Activated T-helper 2 cell treated with anti-CD3 and anti-CD28 coated beads, Interferon-gamma antibody, Interleukin-2, Interleukin-4, amounts not matched to agents 10 μg/mL and 5 μg/mL and 100 μg/mL, durations not matched to agents 14 hours and 24 hours and 36 hours (primary cell): ENCODE measurements at places on chromosomes 1 and 21. TPM values are rescaled to one million over a fixed set of nuclear protein-coding genes. Genes with fewer than 3 reads are reported as not detected.
A peak's percentile ranks its signal among the peaks of the same experiment; 100 is the strongest.

DNA sequence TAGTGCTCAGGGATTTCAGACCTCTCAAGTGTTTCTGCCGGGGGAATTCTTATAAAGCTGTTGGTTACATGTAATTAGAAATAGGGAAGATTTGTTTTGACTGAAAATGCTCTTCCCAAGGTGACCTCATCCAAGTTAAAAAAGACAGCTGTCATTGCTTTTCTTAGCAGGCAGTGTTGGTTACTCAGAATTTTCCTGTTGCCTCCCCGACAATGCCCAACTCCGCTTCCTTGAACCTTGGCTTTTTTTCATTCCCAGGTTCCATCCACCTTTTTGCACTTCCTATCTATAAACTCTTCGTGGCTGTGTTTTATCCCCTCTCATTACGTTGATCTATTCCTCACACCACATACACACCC, 825 bp upstream of the DPH5 start:
- peaks cover 55% of the 10 kb centered on the region for H3K4me1 ChIP-seq
- H3K4me3 ChIP-seq: peak overlapping the region; percentile 99
- H3K27ac ChIP-seq: peak overlapping the region; percentile 94
- H3K27me3 ChIP-seq: no peaks in the 10 kb centered on the region
- no peak for DNase-seq
- H3K36me3 ChIP-seq: peaks cover 64% of the 10 kb centered on the region

DNA sequence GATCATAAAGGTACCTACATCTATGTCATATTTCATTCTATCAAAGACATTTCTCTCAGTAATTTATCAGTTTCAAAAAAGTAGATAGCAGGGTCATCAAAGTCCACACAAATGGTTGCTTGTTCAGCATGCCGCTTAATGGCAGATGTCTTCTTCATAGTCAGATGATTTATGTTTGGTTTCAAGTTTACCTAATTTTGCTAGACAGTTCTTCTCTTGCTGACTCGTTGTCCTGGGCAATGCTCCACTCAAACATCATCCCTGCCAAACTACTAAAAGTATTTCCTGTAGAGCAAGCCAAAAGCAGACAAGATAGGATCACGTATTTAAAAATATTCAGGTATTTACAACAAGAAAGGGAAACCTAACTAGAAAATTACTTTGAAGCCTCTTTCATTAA, 13.6 kb downstream of the NUP210L start:
- H3K4me3 ChIP-seq: no peak overlapping the region
- no peaks in the 10 kb centered on the region for H3K36me3 ChIP-seq
- DNase-seq: no peak
- H3K27ac ChIP-seq: no peak overlapping the region
- H3K27me3 ChIP-seq: no peaks in the 10 kb centered on the region

GRCh38 chr1:60895701-60896100, 186.7 kb upstream of the NFIA start:
- DNase-seq: no peak
- no peaks in the 10 kb centered on the region for H3K36me3 ChIP-seq
- no peak overlapping the region for H3K27ac ChIP-seq
- peaks cover 26% of the 10 kb centered on the region for H3K27me3 ChIP-seq

C1orf52 gene
- 23.9 and 25.8 TPM in 2 replicates for total RNA-seq

DNA sequence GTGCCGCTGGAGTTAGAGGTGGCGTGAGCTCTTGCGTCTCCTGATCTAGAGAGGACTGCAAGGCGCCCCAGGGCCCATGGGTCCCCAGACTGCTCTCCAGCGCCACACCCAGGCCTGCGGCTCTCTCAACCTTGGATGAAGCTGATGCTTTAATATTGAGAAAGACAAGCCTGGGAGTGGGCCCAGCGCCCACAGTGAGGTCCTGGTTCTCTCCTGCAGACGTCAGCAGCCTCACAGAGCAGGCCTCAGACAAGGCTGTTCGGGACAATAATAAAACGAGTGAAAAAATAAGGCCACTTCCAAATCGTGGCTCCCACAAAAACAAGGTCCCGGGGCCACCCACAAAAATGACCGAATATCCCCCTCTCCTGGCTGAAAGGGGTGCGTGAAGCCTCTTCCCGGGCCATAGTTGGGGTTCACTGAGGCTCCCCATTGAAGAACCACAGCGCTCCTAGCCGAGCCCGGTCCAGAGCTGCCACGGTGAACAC, 6.0 kb upstream of the DNMT3L start:
- H3K4me3 ChIP-seq: no peak overlapping the region
- H3K4me1 ChIP-seq: no peaks in the 10 kb centered on the region
- peaks cover 1% of the 10 kb centered on the region for H3K27me3 ChIP-seq
- H3K27ac ChIP-seq: no peak overlapping the region
- DNase-seq: no peak

NUAK2 gene
- 0.41 and 0.44 TPM in 2 replicates for total RNA-seq

GRCh38 chr1:182183606-182184005, 122.1 kb upstream of the ZNF648 start:
- no peak for DNase-seq
- peaks cover 9% of the 10 kb centered on the region for H3K27me3 ChIP-seq
- H3K4me1 ChIP-seq: no peaks in the 10 kb centered on the region
- no peak overlapping the region for H3K4me3 ChIP-seq

DNA sequence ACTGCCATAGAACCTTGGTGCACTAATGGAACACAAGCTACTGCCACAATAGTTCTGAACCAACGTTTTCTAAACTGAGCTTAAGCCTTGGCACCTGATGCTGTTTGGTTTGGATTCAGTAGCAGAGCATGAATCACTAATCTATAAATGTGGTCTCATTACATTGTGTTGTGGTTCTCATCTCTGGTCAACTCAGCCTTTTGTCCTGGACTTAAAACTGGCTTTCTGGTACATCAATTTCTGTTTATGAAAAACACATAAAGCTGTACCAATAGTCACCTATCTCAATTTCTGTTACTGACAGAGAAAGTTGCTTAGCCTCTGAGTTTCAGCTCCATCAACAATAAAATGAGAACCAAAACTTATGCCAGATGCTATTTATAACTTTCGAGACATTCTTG, 197.5 kb upstream of the KIAA0040 start:
- no peak for DNase-seq
- H3K4me3 ChIP-seq: no peak overlapping the region
- H3K36me3 ChIP-seq: no peaks in the 10 kb centered on the region
- no peak overlapping the region for H3K27ac ChIP-seq

- H3K27me3 ChIP-seq: no peaks in the 10 kb centered on the region
- peaks cover 4% of the 10 kb centered on the region for H3K36me3 ChIP-seq
- peaks cover 12% of the 10 kb centered on the region for H3K4me1 ChIP-seq
- H3K4me3 ChIP-seq: peak overlapping the region; percentile 35
- H3K27ac ChIP-seq: no peak overlapping the region
- DNase-seq: no peak
Observed at GRCh38 chr21:43703035-43703880, 15.7 kb upstream of the PDXK start.

GRCh38 chr1:113630340-113631327, 128.7 kb downstream of the PHTF1 start:
- H3K27me3 ChIP-seq: peaks cover 2% of the 10 kb centered on the region
- no peak for DNase-seq
- H3K36me3 ChIP-seq: no peaks in the 10 kb centered on the region
- H3K27ac ChIP-seq: no peak overlapping the region
- no peak overlapping the region for H3K4me3 ChIP-seq

DNA sequence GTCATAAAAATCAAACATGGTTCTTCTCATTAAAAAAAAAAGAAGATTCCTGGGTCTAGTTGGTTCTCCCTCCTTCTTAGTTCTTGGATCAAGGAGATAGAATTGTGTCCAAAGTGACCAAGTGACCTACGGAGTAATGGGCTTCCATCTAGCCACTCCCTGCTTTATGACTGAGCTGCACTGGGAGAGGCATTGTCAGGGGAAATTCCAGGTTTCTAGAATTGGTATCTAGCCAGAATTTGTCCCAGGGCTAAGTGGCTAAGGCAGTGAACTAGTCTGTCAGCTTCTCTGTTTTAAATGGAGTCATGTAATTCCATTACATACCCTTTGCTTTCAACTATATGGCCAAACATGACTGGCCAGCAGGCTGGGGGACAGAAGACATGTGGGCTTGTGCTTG, 40.1 kb upstream of the ERG start:
- no peak overlapping the region for H3K4me3 ChIP-seq
- peaks cover 1% of the 10 kb centered on the region for H3K4me1 ChIP-seq
- H3K27me3 ChIP-seq: peaks cover 26% of the 10 kb centered on the region
- H3K27ac ChIP-seq: no peak overlapping the region
- DNase-seq: no peak

- H3K4me3 ChIP-seq: no peak overlapping the region
- H3K27me3 ChIP-seq: no peaks in the 10 kb centered on the region
- H3K27ac ChIP-seq: no peak overlapping the region
Observed at GRCh38 chr21:35373998-35374397, 324.9 kb upstream of the RUNX1 start.

DNA sequence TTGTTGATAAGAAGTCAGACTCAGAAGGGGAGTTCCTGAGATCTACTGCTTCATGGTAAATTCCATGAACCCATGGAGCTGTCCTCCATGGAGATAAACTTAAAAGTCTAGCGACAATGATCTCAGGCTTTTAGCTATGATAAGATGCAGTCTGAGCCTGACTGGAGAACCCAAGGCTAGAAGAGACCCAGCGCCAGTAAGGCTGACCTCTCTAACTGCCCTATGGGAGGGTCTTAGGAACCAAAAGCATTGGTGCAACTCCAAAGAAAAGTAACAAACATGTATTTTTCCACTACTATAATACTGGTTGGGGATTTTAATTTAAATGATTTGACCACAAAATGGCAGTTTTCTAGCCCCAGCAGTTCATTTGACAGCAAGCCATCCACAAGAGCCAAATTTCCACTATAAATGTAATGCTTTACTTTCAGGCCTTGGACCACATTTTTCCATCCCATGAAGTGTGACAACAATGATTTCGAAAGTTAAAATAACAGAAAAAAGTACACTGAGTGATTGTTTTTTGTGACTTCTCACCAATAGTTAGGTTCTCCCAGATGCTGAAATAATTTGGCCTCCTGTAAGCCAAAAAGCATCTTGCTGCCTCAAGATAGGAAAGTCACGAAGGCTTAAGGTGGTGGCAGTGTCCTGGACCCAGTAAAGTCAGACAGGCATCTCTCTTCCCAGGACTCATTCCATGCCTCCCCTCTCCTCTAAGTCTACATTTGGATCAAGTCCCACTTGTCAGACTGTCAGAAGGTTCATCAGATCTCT, 43.1 kb upstream of the EXOSC10 start:
- peaks cover 2% of the 10 kb centered on the region for H3K4me1 ChIP-seq
- peaks cover 42% of the 10 kb centered on the region for H3K36me3 ChIP-seq
- peak overlapping the region; percentile 24 for H3K27ac ChIP-seq
- no peak for DNase-seq
- H3K4me3 ChIP-seq: no peak overlapping the region

GRCh38 chr21:36223451-36223850, 66.8 kb downstream of the DOP1B start:
- no peak overlapping the region for H3K27ac ChIP-seq
- peaks cover 21% of the 10 kb centered on the region for H3K36me3 ChIP-seq
- no peak for DNase-seq
- no peaks in the 10 kb centered on the region for H3K4me1 ChIP-seq
- H3K4me3 ChIP-seq: no peak overlapping the region

CEP104 gene
- total RNA-seq: 35.4 and 49.9 TPM in 2 replicates

- DNase-seq: no peak
- peaks cover 9% of the 10 kb centered on the region for H3K4me1 ChIP-seq
- H3K4me3 ChIP-seq: no peak overlapping the region
- peaks cover 4% of the 10 kb centered on the region for H3K27me3 ChIP-seq
- H3K36me3 ChIP-seq: no peaks in the 10 kb centered on the region
Observed at GRCh38 chr1:205962821-205963221, 19.6 kb upstream of the SLC26A9 start.

ADAMTS5 gene
- total RNA-seq: not detected in 2 replicates

DTL gene
- 73.9 and 77.0 TPM in 2 replicates for total RNA-seq

GRCh38 chr1:159598196-159598595, 10.6 kb downstream of the APCS start:
- H3K36me3 ChIP-seq: no peaks in the 10 kb centered on the region
- no peak overlapping the region for H3K27ac ChIP-seq
- no peak overlapping the region for H3K4me3 ChIP-seq
- no peaks in the 10 kb centered on the region for H3K4me1 ChIP-seq

- DNase-seq: no peak
- H3K4me3 ChIP-seq: no peak overlapping the region
- H3K4me1 ChIP-seq: peaks cover 24% of the 10 kb centered on the region
- H3K27me3 ChIP-seq: peaks cover 3% of the 10 kb centered on the region
- H3K36me3 ChIP-seq: no peaks in the 10 kb centered on the region
- H3K27ac ChIP-seq: no peak overlapping the region
Observed at GRCh38 chr21:38303300-38303699, 46.5 kb downstream of the KCNJ15 start.

DNA sequence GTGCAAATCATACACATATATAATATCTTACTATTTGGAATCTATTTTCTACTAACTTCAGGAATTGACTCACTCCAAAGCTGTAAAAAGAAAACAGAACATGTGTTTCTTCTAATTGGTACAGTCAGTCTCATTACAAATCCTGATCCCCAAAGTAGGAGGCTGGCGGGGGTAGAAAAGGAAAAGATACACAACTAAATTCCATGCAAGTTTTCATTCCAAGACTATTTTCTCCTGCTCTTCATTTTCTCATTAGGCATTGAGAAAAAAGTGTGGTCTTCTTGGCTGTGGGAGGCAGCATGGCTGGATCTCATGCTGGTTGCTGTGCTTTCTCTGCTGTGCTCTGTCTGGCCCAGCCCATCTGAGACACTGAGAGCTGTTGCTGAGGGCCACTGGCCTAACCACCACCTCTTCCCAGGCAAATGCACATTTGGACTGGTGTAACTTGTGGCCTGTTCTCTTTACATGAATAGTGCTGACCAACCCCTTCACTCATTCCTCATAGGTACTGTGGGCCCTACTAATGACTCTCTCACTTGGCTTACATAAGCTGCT, 1107.5 kb upstream of the B3GALT2 start:
- H3K4me1 ChIP-seq: peaks cover 23% of the 10 kb centered on the region
- H3K27me3 ChIP-seq: no peaks in the 10 kb centered on the region
- no peaks in the 10 kb centered on the region for H3K36me3 ChIP-seq
- DNase-seq: no peak
- no peak overlapping the region for H3K4me3 ChIP-seq

DNA sequence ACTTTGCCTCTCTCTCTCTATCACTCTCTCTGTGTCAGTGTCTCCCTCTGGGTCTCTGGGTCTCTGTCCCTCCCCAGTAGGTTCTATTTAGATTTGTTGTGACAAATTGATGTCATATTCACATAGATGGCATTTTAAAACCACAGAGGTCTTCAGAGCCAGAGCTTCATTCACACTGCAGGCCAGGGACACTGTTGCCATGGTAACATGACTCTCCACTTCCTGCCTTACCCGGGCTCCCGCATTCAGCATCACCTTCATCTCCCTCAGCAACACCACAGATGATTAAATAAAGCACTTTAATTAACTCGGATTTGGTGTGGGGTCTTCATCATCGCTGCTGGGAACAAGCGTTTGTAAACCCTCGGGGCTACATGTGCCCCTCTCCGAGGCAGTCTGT, 132.6 kb downstream of the ETS2 start:
- peaks cover 34% of the 10 kb centered on the region for H3K4me1 ChIP-seq
- H3K4me3 ChIP-seq: peak overlapping the region; percentile 65
- no peaks in the 10 kb centered on the region for H3K36me3 ChIP-seq
- DNase-seq: peak; percentile 70

DPT gene
- not detected in 2 replicates for total RNA-seq

GRCh38 chr21:36065497-36066036, 4.3 kb upstream of the CBR1 start:
- H3K36me3 ChIP-seq: peaks cover 17% of the 10 kb centered on the region
- no peak overlapping the region for H3K4me3 ChIP-seq
- no peak for DNase-seq
